ELF-1 (cell line): ENCODE measurements at places on chromosomes 3 and 15.

DNA sequence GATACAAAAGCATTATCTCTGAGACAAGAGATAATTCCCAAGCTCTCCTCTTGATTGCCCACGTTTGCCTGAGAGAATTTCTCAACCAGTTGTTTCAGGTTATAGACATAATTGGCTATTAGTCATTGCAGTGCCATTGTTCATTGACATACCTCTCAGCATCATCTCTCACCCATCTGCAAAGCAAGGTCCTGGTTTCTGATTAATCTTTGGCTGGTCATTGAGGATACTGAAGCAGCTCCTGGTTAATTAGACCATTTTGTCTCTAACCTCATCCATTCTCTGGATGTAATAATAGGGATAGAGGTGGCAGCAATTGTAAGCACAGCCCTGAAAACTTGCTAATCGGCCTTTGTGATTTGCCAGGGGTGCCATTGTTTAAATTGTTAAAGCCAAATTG lies 104.2 kb downstream of the CNTN6 start:
- DNase-seq, result no peak

DNA sequence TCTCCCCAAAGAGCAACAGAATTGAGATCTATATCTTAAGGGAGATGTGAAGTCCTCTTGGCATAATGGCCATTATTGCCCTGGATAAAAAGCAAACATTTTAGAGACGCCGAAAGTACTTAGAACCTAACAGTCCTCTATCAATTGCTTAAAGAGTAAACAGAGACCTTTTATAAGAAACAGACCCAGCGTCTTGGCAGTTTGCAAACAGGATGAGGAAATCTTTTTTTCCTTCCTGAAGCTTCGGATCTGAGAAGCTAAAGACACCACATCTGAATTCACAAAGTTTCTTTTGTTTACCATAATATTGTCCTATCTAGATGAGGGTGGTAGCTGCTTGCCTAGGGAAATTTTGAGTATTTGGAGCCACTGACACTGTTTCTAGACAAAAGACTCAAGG lies 59.9 kb upstream of the LIMD1 start:
- DNase-seq, result no peak

GRCh38 chr3:54133196-54133595 lies 10.8 kb downstream of the CACNA2D3 start:
- peak; percentile 30 for DNase-seq

DNA sequence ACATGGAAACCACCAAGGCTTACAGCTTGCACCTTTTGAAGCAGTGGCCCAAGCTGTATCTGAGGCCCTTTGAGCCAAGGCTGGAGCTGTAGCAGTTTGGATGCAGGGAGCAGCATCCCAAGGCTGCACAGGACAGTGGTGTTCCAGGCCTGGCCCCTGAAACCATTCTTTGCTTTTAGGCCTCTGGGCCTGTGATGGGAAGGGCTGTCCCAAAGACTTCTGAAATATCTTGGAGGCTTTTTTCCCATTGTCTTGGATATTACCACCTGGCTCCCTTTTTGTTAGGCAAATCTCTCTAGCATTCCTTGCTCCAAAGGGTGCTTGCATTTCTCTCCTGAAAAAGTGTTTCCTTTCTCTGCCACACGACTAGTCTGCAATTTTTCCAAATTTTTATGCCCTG lies 302.8 kb upstream of the MDFIC2 start:
- DNase-seq, result peak; percentile 87

DNA sequence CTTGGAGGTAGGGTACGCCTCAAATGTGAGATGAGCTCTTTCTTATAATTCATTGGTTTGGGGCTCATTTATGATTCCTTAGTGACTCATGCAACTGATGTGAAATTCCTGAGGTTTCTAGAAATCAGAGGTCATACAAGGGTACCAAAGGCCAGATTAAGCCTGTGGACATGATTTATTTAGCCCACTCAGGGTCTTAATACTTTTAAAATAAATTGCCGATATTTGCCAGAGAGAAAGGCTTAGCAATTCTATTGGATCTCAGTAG lies 289.0 kb downstream of the NEK10 start:
- DNase-seq, result no peak

GRCh38 chr3:128355543-128355919 lies 111.2 kb downstream of the DNAJB8 start:
- DNase-seq, result no peak

DNA sequence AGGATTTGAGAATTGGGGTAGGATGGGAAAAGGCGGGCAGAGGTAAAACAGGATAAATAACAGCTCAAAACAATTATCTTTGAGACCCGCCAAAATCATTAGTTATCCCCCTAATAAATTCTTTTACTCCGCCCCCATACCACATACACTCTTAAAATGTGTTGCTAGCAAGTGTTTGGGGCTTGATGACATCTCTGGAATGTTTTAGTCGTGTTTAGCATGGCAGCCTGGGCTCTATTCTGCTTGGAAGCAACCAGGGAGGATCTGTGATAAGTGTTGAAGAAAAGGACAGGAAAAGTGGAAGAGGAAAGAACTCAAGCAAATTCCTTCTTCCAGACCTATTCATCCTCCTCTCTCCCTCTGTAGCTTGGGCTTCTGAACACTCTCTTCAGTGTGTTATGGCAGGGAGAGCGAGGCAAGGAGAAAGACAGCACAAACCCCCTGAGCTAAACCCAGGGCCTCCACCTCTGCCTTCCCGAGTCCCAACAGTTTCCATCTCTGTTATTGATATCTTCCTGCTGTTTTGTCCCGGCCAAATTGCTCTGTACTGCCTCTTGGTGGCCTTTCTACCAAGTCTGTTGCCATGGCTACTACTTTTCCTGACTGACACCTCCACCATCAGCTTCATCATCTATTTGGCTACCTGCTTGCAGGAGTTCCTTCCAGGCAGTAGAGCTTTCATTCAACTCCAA lies 135.8 kb downstream of the RPL22L1 start:
- DNase-seq, result no peak

- no peak for DNase-seq
Observed at GRCh38 chr15:29066310-29066709, 180.5 kb downstream of the APBA2 start.

- DNase-seq, result peak; percentile 51
Observed at GRCh38 chr3:163056874-163057497, 1560.4 kb downstream of the OTOL1 start.

GRCh38 chr3:182683453-182683852 lies 109.9 kb upstream of the ATP11B start:
- DNase-seq, result peak; percentile 82

DNA sequence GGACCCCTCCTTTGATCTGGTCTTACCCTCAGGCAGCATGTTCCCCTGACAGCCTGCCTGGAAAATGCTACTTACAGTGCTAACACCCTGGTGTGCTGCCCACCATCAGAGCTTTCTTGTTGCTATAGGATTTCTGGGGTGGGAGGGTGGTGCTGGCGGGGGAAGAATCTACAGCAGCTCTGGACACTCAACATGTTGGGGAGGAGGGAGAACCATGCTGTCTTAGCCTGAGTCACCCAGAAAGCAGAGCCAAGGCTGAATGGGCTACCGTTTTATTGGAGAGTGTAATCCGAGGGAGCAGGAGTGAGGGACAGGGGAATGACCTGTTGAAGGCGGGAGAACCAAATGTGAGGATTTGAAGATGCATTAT lies 45.6 kb downstream of the MFSD1 start:
- peak; percentile 50 for DNase-seq

DNA sequence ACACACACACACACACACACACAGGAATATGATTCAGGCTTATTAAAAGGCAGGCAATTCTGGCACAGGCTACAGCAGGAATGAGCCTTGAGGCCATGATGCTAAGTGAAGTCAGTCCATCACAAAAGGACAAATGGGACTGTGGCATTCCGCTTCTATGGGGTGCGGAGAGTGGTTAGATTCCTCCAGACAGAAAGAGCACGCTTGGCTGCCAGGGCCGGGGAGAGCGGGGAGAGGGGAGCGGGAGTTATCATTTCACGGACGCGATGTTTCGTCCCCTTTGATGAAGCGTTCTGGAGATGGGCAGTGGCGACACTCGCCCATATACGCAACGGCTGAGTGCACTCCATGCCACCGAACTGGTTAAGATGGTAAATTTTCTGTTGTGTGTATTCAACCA lies 58.5 kb upstream of the FAM174B start:
- peak; percentile 71 for DNase-seq

DNA sequence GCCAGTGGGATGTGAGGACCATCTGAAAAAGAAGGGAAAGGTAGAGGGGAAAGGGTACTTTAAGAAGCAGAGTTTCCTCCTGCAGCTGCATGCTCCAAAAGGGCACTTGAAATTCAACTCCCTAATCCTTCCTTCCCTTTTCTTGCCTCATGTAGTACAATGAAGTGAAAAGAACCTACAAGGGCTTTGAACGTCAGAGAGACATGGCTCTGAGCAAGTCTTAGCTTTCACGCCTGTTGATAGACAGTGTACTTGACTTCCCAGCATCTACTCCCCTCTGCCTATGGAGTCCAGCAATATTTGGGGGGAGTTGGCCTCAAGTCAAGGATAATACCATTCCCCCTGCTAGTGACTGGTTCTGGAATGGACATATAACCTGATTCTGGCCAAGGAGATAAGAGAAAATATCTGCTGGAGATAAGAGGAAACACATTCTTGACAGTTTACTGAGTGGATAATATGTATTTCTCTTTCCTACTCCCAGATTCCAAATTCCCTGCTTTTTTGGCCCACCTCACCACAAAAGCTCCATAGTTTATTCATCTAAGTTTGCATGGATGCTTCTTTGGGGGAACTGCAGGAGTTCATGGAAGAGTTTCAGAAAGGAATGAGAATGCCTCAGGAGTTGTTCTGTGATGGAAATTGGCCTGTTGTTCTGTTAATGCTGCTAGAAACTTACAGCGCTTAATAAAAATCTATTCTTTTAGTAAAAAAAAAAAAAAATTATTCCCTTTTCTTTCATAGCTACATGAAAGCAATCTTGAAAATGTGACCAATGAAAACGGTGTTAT lies 193.0 kb upstream of the TPM1 start:
- DNase-seq, result no peak
